MG63 (cell line): ENCODE measurements at places on chromosomes 2 and 18.

- DNase-seq, result peak; percentile 75
Observed at GRCh38 chr2:133200684-133201421, 367.4 kb downstream of the NCKAP5 start.

- DNase-seq, result no peak
Observed at GRCh38 chr18:58756596-58757240, 85.5 kb downstream of the MALT1 start.

DNA sequence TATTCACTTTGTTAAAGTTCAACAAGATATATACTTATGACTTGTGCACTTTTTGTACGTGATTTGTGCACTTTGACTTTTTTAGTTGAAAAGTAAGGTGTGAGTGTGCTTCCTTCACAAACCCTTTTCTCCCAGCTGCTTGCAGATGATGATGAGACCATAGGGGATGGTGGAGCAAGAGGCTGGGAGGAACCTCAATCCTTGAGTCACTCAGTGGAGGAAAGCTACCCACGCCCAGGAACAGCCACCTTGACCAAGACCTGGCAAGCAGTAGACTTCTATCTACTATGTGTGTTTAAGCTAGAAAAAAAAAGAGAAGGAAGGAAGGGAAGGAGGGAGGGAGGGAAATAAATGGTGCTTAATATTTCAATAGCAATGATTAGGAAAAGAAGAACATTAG, 25.2 kb upstream of the TAF1B start:
- no peak for DNase-seq

- no peak for DNase-seq
Observed at GRCh38 chr2:85269959-85270358, 57.8 kb downstream of the TGOLN2 start.

GRCh38 chr2:37629529-37629928, 41.9 kb downstream of the CDC42EP3 start:
- DNase-seq, result peak; percentile 31

GRCh38 chr18:48621240-48621639, 82.4 kb downstream of the CTIF start:
- peak; percentile 43 for DNase-seq

GRCh38 chr2:208571764-208572131, 165.2 kb downstream of the PTH2R start:
- no peak for DNase-seq

GRCh38 chr2:113105047-113105785, 22.2 kb upstream of the IL1RN start:
- peak; percentile 33 for DNase-seq

DNA sequence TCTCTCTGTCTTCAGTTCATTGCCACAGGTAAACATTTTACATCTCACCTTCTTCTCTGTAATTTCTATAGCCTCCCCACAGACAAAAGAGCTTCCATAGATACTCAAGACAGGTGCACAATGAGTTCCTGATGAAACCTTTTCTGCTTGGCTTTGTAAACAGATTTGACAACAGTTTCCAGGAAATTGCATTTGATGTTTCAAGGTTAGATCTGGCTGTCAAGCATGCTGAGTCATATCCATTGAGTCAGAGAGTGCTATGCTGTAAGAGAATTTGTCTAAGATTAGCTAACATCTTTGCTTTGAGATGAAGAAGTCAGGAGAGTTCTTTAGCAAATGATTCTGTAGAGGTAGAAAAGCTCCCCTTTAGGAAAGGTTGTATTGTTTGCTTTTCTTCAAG, 40.6 kb upstream of the MAP2 start:
- DNase-seq, result no peak

GRCh38 chr2:204441316-204441715, 104.0 kb upstream of the PARD3B start:
- DNase-seq, result no peak

- no peak for DNase-seq
Observed at GRCh38 chr2:179580378-179581146, 280.9 kb downstream of the ZNF385B start.

DNA sequence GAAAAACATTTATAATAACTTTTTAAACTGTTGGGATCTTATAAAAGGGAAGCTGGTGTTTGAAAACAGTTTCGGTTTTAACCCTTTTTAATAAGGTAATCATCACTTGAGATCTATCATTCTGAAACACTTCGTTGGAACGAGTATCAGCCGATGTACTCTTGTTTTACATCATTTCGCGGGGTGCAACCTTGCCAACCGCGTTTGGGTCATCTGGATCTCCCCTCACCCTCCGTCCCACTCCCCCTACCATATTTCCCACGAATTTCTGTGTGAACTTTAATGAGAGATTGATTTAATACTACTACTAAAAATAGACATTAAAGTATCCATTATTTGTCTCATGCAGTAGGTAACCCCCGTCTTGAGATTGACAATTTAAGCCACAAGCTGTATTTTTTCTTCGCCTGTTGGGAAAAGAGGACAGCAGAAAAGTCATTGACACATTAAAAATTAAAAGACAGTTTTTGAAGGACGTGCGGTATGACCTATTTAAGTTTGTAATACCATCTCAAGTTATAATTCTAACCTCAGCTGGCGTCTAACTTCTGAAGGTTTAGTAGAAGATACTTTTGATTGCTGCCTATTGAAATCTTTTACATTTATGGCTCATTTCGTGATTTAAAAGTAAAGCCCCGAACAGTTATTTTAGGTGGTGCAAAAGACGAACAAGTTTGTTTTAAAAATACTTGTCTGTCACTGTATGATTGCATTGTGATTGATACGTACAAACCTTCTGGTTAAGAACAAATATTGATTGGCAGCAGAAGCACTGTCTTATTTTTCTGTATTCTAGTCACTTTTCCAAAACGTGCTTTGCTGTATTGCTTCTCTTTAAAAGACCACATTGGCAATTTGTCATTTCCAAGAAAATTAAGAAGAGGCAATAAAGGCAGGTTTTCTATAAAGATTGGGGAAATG, 1.5 kb downstream of the CREB1 start:
- no peak for DNase-seq
